Activated T-cell treated with anti-CD3 and anti-CD28 coated beads for 48 hours (primary cell): ENCODE measurements at places on chromosomes 7 and 10.

DNA sequence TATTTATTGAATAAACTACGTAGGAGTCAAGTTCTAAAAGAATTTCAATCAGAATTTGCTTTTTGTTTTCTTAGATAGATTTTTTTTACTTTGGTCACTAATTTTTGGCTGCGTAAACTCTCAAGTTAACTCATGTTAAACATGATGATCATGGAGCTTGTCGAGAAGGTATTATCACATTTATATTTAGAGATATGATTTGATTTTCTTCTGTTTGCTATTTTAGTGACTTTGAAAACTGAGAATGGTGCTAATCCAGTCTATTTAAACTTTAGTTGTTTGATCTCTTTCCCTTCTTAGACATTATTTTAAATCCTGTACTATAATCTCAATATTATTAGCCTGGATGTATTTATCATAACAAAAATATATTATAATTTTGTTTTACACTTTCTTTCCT is 179.4 kb upstream of the SEMA3C start:
- no peak for DNase-seq

DNA sequence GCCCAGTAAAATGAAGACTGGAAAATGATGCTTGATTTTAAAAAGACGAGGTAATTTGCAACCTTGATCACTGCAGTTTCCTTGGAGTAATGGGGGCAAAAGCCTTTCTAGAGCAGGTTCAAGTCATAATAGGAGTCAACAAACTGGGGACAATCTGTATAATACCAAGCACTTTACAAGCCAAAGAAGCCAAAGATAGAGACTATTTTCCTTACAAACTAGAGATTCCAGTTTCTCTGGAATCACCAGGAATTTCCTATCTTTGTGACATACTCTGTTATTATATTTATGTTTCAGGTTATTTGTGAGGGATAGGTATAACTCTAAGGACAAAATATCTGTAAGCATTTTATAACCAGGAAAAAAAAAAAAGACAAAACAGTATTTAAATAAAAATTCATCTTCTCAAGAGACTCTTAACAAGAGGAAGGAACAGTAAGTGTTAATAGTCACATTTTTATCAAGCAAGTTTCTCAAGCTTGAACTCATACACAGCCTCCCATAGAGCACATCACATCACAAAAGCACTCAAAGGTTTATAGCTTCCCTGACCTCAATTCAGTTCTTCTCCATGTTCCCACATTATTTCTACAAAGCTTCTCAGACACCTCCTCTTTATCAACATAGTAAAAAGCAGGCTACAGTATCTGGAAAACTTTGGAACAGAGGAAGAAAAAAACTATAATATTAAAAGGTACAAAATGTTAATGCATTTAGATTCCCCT is 18.9 kb downstream of the JMJD1C start:
- no peak for DNase-seq

DNA sequence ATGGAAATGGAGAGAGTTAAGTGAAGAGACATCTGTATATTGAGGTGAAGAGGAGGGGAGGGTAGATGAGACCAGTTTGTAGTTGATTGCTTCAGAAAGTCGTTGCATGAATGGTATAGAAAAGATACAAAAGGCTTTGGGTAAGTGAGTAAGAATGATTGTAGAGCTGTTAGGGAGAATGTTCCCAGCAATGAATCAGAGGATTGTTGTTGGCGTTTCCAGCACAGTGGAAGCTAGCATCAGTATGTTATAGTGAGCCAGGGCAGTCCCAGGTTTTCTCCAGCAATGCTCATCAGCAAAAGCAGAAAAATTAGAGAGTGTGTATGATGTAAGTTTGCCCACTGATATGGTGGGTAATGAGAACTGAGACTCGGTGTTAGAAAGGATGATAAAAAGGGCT is 15.4 kb upstream of the CDK6 start:
- DNase-seq: no peak

GRCh38 chr7:39894904-39895303 is 55.2 kb upstream of the CDK13 start:
- no peak for DNase-seq

GRCh38 chr7:17289074-17289645 is 9.3 kb upstream of the AHR start:
- DNase-seq: no peak

DNA sequence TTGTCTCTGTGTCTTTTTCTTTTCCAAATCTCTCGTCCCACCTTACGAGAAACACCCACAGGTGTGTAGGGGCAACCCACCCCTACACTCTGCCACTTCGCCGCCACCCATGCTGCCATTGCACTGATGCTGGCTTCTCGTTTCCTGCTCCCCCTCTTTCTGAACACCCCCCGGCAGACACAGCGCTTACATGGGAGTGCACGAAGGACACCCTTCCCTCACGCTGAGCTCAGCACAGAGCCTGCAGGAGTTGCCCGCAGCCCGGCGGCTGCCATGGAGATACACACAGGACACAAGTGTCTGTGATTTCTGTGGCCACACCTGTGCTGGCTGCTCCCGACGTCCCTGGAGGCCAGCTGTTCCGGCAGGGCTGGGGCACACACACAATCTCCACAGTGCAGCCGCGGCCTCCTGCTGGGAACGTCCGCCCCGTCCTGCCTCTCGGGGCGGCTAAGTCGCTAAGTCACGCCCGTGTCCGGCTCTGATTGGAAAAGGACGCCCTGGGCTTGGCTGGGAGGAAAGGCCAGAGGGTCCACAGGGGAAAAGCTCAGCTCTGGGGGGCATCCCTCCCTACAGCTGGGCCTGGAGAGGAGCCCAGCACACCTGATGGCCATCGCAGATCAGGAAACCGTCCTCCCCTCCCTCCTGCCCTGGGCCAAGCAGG is 349.8 kb downstream of the PTPRN2 start:
- no peak for DNase-seq

DNA sequence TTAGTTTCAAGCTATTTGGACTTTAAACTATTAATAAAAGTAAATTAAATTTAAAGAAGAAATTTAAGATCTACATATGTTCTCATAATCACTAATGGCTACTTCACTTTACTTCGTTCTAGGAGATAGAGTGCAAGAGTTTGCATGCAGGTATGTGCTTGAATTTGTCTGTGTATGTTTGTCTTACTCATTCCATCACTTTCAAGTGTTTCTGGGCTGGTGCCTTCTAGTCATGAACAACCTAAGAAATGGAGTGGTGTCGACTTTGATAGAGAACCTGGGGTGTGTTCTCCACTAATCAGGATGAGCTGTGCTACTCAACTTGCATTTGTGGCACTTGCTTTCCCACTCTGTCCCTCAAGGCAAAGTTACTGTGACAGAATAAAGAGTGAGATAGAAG is 169.9 kb downstream of the KCND2 start:
- no peak for DNase-seq

DNA sequence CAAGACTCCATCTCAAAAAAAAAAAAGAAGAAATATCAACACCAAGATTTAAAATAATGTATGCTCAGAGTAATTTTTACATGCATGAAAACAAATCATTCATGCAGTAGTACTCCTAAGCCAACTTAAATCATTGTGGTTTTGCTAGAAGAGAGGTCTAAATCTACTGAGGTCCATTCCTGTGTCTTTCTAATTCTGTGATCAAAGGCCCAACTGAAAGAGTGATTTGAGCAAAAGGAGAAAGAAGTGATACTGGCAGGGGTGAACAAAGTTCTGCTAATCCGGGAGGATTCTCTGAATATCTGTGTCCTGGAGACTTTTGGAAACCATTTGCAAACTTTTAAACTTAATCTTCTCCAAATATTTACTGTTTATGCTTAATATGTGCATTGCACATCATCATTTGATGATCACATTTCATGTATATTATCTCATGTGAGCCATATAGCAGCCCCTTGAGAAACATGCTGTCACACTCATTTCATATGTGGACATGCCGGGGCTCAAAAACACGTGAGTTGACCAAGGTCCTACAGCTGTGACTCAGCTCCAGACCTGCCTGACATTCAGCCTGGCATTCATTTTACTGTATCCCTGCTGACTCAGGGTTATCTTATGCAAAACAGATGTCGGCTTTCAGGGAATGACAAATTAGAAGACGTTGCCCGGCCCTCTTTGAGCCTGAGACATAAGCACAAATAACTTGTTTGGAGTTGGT is 76.4 kb downstream of the FAM107B start:
- no peak for DNase-seq

DNA sequence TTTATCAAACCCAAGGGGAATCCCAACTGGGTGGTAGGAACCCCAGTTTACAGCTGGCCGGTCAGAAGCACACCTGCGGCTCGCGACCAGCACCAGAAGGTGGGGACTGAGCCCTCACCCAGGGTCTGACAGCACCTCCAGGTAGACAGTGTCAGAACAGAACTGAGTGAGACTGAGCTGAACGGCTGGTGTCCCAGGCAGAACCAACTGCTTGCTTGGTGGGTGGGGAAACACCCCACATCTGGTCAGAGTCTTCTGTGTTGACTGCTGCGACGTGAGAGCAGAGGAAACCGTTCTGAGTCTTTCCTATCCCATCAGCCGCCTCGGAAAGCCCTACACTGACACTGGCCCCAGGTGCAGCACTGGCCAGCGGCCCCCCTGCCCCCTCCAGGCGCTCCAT is 160.7 kb downstream of the MAD1L1 start:
- peak; percentile 6 for DNase-seq

GRCh38 chr7:116212869-116213268 is 2.5 kb downstream of the TES start:
- DNase-seq: no peak
